ENCODE measurements at places on chromosomes 7 and 10.
A peak's percentile ranks its signal among the peaks of the same experiment; 100 is the strongest.

DNA sequence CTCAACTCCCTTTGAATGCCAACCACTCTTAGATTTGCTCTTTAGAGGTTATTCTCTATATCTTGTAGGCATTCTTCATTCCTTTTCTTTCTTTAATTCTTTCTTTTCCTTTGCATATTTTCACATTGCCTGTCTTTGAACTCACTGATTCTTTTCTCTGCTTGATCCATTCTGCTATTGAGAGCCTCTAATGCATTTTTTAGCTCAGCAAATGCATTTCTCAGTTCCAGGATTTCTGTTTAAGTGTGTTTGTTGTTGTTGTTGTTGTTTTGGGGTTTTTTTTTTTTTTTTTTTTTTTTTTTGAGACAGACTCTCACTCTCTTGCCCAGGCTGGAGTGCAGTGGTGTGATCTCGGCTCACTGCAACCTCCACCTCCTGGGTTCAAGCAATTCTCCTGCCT, 71.6 kb downstream of the FBXL13 start:
- peaks cover 4% of the 10 kb centered on the region for H3K27me3 ChIP-seq
- no peak overlapping the region for H3K27ac ChIP-seq
- H3K4me1 ChIP-seq = no peaks in the 10 kb centered on the region
- H3K4me3 ChIP-seq = no peak overlapping the region

DNA sequence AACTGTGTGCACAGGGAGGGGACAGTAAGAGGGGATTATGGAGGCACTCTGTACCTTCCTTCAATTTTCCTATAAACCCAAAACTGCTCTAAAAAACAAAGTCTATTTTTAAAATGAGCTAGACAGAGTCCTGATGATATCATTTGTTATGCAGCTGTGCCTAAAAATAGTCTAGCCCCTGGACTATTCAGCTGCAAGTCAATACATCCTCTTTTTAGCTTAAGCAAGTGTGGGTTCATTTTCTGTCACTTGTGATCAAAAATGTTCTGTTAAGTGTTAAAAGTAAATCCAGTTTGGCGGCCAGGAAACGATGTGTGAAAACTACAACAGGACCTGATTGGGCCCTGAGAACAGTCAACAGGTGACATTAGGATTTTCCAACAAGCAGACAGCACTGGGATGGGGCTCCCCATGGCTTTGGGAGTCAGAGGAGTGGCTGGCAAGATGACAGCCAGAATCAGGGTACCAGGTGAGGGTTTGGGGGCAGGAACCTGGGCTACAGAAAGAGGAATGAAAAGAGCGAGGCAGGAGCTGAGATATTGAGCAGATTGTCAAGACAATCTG, 33.9 kb downstream of the FAM107B start:
- H3K27ac ChIP-seq = no peak overlapping the region
- no peak for DNase-seq
- H3K36me3 ChIP-seq = no peaks in the 10 kb centered on the region

DNA sequence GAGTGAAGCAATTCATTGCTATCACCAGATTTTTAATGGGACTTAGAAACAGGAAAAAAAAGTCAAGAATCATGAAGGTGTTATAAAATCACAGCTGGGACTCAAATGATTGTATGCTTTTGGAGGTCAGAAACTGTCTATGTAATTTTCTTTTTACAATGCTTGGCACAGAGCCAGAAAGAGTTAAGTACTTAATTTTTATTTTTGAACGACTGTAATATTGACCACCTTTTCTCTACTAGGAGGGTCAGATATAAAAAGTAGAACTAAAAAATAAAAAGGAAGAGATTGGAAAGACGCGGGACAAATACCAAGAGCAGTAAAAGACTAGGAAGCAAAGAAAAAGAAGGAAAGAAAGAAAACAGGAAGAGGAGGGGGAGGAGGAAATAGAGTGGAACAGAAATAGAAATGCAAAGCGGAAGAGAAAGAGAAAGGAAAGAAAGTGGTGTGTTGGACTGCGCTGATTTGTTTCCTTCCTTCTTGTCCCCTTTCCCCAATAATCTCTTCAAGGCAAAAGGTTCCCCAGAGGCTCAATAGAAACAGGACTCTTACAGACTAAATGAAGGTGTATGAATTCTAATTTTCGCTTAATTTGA, 23.2 kb upstream of the C1GALT1 start:
- H3K27ac ChIP-seq = peak overlapping the region; percentile 51
- H3K4me1 ChIP-seq = peaks cover 57% of the 10 kb centered on the region
- H3K36me3 ChIP-seq = peaks cover 40% of the 10 kb centered on the region
- no peak for DNase-seq

DNA sequence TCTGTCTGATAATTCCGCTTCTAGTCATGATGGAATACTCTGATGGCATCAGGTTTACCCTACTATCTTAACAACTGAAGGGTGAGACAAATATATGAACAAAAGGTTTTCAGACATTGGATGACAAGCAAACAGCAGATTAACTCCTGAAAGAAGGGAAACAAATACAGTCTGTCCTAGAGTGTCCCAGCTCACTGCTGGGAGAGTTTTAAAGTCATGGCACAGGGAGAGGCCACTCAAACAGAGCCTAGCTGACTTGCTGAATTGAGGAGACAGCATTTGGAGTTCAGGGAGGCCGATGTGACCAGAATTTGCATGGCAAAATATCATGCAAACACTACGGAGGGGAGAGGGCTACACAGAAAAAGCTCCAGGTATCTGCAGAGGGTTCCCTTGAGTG, 73.1 kb downstream of the MDH2 start:
- no peaks in the 10 kb centered on the region for H3K4me1 ChIP-seq
- no peak for DNase-seq
- H3K36me3 ChIP-seq = no peaks in the 10 kb centered on the region

GRCh38 chr7:34991938-34992840, 45.1 kb downstream of the DPY19L1 start:
- peak overlapping the region; percentile 49 for H3K4me3 ChIP-seq
- H3K4me1 ChIP-seq = peaks cover 39% of the 10 kb centered on the region
- H3K36me3 ChIP-seq = no peaks in the 10 kb centered on the region
- DNase-seq = peak; percentile 28

DNA sequence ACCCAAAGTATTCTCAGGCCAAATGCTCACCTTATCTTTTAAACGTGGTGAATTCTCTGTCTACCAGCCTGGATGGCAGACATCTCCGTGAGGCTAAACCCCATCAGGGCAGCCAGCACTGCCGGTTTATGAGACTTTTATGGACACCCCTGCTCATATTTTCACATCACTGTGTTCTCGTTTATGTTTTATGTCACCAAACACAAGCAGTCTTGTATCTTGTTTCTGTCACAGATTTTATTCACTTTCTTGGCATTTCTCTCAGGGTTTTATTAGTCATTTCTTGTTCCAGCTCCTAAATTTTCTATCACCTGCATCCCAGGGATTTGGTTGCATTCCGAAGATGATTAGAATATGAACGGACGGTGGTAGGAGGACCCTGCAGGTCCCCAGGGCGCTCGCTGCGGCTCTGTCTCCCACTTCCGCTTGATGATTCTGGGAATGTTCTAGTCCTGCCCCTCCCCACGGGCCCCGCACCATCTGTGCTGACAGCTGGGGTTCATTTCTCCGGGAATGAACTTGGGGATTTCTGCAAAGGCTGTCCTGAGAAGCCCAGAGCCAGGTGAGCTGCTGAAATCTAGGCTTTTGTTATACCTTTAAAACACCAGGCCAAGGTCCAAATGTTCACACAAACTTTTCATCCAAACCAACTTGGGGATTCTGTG, 217.6 kb downstream of the GFRA1 start:
- no peak overlapping the region for H3K4me3 ChIP-seq
- no peak overlapping the region for H3K27ac ChIP-seq
- no peaks in the 10 kb centered on the region for H3K36me3 ChIP-seq
- H3K27me3 ChIP-seq = peaks cover 3% of the 10 kb centered on the region
